ENCODE measurements at places on chromosomes 4 and X.
A peak's percentile ranks its signal among the peaks of the same experiment; 100 is the strongest.

- DNase-seq: no peak
These were observed 558.9 kb downstream of the SPOCK3 start for GRCh38 chr4:166675411-166675810.

- no peak for DNase-seq
These were observed 156.0 kb downstream of the PCDH18 start for GRCh38 chr4:137376312-137376711.

GRCh38 chrX:106611679-106612392 lies at the start of gene RADX:
Gene RADX, plus strand, starts transcription at chrX:106611978. Its CDS starts 103 bp downstream, at chrX:106612081.
- peak; percentile 56 for DNase-seq

- no peak for DNase-seq
These were observed 84.0 kb upstream of the IGFBP7 start for GRCh38 chr4:57194068-57194611.

DNA sequence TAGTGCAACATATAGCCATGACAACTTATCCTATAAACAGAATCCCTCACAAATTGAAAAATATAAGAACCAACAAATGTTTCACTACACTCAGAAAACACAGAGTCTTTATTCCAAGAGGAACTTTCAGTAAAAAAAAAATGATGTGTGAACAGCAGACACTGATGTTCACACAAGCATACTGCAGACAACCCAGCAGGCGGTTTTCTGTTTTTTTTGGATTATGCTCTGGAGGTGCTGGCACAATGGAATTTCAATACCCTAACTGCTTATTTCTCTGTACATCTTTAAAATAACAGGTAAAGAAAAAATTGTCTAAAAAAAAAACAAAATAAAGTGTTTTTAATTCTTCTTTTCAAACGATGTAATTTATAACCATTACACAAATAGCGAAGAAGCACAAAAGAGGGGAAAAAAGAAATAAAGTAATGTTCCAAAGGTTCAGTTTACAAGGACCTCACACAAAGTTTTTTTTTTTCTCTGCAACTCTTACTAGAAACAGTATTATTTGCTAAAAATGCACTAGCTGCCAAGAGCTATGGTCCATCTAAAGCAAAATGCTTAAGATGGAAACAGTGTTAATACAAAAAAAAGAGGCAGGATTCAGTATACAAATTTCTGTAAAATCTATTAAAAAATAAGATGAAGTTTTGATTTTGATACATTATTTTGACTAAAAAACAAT lies 55.3 kb downstream of the ANAPC10 start:
- DNase-seq: no peak

DNA sequence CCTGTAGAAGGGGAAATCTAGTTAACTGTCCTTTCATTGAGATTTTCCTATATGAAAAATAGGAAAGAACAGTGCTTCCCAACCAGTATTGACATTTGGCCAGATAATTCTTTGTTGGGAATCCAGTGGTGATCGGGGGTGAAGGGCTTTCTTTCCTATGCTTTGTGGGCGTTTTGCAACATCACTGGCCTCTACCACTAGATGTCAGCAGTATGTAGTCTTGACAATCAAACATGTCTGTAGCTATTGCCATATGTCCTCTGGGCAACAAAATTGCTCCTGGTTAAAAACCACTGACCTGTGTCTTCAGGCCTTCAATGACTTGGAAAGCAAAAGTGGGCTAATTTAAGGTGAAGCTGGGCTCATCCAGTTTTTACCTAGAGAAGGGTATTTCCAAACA lies 658.5 kb downstream of the DACH2 start:
- DNase-seq: no peak

DNA sequence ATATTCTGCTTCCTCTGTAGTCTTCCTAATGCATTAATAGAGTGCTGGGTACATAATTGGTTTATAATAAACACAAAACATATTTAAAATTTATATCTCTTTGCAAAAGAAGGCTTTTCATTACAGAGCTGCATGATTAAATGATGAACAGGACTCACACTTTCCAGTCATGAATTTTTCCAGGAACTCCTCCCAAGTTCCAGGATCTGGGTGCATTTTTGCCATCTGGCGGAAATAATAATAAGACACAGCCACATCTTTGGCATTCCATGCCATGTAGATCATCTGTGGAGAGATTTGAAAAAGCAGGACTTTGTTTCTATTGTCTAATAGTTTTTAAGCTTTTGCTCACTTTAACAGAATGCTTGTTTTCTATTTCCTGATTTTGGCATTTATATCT lies 40.2 kb upstream of the SULT1B1 start:
- no peak for DNase-seq

DNA sequence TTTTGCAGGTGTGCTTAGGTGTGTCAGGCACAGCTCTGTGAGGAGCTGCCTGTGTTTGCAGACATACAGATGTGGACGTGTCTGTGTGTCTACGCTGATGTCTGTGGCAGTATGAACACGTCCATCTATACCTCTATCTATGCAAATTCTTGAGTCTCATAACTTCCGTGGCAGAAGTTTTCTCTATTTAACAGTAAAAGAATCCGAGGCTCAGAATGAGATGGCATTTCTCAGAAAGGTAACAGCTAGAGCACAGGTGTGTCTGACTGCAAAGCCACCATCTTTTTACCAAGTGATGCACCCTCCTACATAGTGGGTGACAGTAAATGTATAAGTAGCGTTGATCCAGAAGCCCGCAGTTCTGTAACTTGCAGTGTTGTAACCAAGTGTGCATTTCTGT lies 39.9 kb upstream of the CYP4V2 start:
- DNase-seq: no peak

DNA sequence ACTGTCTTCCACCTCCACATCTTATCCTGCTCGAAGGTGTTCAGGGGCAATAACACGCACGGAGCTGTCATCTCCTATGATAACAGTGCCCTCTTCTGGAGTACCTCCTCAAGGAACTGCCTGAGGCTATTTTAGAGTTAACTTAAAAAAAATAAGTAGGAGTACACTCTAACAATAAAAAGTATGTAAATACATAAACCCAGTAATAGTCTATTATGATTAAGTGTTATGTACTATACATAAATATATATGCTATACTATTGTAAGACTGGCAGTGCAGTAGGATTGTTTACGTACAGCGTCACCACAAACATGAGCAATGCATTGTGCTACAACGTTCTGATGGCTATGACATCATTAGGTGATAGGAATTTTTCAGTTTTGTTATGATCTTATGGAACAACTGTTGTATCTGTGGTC lies 34.5 kb upstream of the TLR2 start:
- DNase-seq: no peak

- no peak for DNase-seq
These were observed 68.2 kb downstream of the ARHGAP10 start for GRCh38 chr4:147799986-147800555.

- DNase-seq: no peak
These were observed 84.8 kb downstream of the PAK3 start for GRCh38 chrX:111180750-111181240.

- DNase-seq: peak; percentile 0
These were observed 43.1 kb downstream of the CXXC4 start for GRCh38 chr4:104451573-104451972.

- DNase-seq: no peak
These were observed 327.8 kb upstream of the CXorf51B start for GRCh38 chrX:146481735-146482134.

DNA sequence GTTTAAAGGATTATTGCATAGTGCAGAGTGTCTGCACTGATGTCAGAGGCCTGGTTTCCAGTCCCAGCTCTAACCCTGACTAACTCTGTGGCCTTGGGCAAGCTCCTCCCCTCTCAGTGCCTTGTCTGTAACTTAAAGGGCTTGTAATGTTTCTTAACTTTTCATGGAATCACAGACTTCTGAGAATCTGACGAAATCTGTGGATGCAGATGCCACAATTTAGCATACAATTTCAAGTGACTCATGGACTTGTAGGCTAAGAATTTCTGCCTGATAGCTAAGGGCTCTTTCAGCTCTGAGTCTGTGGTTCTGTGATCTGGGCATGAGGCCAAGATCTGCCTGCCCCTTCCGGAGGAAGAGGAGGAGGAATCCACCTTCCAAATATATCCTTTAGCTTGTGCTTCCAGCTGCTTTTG lies 236.9 kb downstream of the AR start:
- DNase-seq: no peak

DNA sequence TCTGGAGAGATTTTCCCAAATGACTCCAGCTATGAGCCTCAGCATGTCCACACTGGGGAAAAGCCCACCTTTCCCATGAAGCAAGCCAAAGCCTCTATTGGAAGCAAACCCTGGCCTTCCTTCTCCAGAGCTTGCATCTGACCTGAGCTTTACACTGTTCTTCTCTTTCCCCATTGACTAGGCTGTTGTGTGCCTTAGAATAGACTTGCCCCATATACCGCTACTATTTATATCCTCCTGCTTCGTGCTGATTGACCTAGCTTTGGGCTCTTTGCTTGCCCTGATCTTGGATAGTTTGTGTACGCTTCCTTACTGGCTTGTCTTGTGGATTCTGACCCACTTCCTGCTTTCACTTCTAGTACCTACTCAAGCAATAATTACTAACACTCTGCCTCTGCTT lies 30.9 kb downstream of the FAM9B start:
- no peak for DNase-seq
